Substantia nigra (tissue), 51 donors: ENCODE measurements at places on chromosomes 7 and 10.

GRCh38 chr10:117483056-117483590 lies 59.4 kb upstream of the EMX2 start:
- DNase-seq, result no peak

- DNase-seq, result no peak
Observed at GRCh38 chr10:49174926-49175500, 13.2 kb downstream of the TMEM273 start.

DNA sequence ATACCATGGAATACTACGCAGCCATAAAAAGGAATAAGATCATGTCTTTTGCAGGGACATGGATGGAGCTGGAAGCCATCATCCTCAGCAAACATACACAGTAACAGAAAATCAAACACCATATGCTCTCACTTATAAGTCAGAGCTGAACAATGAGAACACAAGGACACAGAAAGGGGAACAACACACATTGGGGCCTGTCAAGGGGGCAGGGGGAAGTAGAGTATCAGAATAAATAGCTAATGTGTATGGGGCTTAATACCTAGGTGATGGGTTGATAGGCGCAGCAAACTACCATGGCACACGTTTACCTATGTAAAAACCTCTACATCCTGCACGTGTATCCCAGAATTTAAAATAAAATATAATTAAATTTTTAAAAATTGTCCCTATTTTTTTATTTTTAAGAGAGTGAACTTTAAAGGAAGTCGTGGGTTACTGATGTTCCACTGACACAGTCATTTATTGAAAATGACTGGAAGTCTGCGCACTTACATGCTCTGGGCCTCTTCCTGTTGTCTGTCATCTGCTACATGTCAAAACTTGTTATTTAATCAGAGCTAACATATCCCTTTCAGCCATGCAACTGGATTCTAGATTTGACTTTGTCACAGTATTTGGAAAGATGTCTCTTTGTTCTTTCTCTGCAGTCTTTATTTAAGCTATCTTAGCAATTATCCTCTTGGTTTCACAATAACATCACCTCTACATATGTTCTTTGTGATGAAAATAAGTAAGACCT lies 73.7 kb upstream of the ABCB5 start:
- DNase-seq, result no peak

GRCh38 chr10:125114761-125115391 lies 45.5 kb downstream of the CTBP2 start:
- DNase-seq, result no peak

DNA sequence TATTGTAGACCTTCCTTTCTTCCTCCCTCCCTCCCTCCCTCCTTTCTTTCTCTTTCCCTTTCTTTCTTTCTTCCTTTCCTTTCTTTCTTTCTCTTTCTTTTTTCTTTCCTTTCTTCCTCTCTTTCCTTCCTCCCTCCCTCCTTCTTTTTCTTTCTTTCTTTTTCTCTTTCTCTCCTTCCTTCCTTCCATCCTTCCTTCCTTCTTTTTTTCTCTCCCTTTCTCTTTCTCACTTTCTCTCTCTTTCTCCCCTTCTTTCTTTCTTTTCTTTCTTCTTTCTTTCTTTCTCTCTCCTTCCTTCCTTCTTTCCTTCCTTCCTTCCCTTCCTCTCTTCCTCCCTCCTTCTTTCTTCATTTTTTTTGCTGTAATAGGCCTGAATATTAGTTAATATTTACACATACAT lies 638.0 kb downstream of the SORCS3 start:
- no peak for DNase-seq

DNA sequence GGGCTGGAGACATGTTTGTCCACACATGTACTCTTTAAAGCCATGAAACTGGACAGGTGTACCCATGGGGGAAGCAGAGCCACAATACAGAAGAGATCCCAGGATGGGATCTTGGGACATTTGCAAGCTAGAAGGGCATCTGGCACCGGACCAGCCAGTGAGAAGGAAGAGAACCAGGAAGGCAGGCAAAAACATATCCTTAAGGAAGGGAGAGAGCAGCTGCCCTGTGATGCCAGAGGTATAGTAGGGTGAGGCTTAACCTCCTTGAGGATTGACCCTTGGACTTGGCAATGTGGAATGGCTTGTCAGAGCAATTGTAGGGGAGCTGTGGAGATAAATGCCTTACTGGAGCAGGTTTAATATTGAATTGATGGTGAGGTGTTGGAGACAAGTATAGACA lies 17.9 kb upstream of the SUV39H2 start:
- DNase-seq, result no peak

DNA sequence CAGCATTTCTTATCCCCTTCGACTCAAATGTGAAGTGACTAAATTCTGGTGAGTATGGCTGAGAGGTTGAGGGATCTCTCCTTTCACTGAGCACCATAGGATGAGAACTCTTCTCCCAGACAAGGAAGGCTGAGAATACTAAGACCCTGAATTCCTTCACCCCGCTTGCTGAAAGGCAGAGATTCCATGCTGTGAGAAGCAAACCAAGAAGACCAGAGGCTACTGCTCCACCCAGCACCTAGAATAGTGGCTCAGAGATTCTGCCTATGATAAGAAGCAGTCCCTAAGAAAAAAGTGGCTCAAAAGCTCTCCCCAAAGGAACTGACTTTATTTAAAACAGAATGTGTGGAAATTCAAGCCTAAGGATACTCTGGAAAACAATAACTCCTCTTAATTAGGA lies 26.7 kb upstream of the WNT2 start:
- DNase-seq, result no peak

DNA sequence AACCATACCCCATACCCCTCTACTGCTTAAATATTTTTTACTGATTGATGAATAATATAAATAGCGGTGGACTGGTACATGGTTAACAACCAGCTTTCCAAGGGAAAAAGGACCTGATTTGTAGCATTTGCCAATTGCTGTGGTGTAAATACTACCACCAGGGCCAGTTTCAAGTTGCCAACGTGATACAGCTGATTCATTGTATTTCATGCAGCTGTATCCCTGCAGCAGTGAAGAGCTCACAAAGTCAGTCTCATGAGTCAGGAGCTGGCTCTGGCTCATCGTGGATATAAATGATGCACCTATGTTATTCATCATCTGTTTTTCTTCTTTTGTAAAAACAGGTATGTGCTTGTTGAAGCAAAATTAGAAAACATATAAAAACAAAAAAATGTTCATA lies 15.2 kb downstream of the CALML5 start:
- DNase-seq, result no peak

DNA sequence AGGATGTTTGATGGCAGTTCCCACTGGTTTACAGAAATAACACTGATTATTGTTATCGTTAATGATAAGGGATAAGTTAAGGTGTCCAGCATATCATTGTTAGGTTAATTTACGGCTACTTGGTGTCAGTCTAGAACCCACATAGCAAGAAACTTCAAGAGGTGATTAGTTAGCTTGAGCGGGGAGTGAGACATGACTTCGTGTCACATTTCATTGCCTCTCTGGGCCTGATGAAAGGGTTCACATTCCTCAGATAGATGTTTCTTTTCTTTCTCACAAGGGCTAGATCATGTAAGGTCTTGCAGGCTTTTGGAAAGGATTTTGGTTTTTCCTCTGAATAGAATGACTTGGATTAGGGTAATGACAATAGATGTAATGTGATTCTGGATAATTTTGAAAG lies 26.7 kb downstream of the WAC start:
- no peak for DNase-seq

- no peak for DNase-seq
Observed at GRCh38 chr10:127579640-127580039, 30.5 kb downstream of the NPS start.

DNA sequence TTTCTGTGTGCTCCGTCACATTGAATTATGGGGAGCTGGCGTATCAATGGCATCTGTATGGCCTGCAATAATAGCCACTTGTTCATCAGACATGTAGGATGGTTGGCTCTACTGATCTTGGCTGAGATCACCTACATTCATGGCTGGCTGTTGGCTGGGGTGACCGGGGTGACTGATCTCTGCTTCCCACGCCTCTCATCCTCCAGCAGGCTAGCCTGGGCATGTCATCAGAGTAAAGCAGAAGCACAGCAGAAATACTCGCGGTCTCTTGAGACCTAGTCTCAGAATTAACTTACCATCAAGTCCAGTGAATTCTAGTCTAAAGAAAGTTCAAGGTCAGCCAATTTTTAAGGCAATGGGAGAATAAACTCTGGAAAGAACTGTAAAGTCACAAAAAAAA lies 257.7 kb upstream of the GLI3 start:
- DNase-seq, result no peak

DNA sequence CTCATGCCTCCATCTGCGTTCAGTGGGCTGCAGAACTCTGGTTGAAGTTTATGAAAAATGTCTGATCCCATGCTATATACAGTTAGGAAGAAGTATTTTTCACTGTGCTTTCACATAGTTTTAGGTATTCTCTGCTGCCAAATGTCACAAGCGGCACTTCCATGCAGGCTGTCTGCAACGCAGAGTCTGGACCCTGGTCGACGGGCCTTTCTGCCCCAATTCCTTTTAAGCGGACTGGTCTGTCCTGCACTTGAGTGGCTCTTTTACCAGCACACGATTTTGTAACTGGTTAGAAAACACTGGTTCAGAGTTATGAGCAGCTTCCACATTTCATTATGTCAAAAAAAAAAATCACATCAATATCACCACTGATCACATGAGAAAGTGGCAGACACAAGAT lies 143.0 kb downstream of the DIP2C start:
- no peak for DNase-seq

- DNase-seq, result no peak
Observed at GRCh38 chr10:25797888-25798429, 136.1 kb upstream of the MYO3A start.

GRCh38 chr10:69745698-69746097 lies 56.0 kb upstream of the COL13A1 start:
- DNase-seq, result no peak

DNA sequence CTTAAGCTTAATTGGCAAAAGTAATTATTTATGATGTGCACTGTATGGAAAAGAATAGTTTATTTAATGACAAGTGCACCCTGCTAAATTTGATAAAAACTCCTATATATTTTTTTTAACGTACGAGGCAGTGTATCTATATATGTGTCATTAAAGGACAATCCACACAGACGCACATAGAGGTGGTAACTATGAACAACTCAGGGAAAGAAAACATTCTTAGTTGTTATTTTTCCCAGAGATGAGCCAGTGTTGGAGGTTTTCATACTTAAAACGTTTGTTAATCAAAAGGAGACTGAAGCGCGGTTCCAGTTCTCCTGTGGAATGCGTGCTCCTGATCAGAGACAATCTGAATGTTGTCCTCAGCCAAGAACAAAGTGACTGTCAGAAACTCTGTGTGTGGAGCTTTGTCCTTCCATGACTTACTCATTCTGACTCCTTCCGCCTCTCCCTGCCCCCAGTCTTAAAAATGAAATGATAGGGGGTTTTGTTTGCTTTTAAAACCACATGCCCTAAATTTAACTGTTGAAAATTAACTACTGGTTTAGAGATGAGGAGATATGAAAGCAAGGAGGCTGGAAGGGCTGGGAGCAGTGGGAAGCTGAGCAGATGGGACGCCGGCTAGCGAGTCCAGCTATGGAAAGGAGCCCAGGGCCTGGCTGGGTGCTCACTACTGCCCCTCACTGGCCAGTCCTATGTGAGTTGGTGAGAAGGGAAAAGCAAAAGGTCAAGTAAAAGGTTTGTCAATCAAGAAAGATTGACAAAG lies 99.6 kb downstream of the SVIL start:
- peak; percentile 46 for DNase-seq

DNA sequence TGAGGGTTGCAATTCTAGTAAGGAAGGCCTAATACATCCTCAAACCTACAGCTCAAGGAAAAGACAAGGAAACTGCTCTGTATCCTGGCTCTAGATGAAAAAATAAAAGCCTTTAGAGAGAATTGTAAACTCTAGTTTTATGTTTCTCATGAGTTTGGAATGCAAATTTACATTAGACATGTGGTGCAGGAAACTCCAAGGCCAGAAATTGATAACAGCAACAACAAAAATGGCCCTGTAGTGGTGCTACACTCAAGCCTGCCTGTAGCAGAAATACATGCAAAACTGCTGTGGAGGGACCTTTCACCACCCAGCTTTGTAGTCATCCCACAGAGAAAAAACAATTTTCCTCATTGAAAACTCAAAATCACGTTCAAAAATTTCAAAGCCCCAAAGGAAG lies 546.7 kb upstream of the LRRN3 start:
- no peak for DNase-seq

DNA sequence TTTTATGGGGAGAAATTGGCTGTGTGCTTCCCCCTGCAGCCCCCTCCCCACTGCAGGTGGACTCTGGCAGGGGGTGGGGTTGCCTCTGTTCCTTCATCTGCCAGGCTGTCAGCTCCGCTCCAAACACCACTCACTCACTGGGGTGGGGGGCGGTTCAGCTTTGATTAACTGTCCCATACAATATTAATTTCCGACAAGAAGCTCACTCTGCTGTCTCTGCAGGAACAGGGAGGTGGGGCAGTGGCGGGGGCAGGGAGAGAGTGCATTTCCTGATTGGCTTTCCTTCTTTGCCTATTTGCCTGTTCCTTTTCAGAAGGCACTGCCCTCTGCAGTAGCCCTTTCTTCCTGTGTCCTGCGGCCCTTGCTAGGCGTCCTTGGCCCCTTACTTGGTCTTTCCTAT lies 500.8 kb downstream of the PLXNA4 start:
- no peak for DNase-seq

- no peak for DNase-seq
Observed at GRCh38 chr7:152674860-152675758, 832 bp downstream of the XRCC2 start.

- DNase-seq, result no peak
Observed at GRCh38 chr10:126663880-126664279, 6.6 kb downstream of the C10orf90 start.

DNA sequence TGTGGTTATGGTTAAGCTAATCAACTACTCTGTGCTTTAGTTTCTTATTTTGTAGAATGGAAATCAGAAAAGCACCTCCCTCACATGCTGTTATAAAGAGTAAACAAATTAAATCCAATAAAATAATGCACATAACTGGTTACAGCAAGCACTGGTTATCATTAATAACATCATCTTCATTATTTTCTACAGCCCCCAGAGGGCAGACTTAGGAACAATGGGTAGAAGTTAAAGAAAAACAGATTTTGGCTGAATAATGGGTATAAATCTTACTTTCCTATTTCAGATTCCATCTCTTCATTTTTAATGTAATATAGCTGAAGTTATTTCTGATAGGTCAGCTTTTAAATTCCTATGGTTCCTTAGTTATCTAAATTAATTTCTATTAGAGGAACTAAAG lies 126.5 kb downstream of the DOCK4 start:
- DNase-seq, result no peak

DNA sequence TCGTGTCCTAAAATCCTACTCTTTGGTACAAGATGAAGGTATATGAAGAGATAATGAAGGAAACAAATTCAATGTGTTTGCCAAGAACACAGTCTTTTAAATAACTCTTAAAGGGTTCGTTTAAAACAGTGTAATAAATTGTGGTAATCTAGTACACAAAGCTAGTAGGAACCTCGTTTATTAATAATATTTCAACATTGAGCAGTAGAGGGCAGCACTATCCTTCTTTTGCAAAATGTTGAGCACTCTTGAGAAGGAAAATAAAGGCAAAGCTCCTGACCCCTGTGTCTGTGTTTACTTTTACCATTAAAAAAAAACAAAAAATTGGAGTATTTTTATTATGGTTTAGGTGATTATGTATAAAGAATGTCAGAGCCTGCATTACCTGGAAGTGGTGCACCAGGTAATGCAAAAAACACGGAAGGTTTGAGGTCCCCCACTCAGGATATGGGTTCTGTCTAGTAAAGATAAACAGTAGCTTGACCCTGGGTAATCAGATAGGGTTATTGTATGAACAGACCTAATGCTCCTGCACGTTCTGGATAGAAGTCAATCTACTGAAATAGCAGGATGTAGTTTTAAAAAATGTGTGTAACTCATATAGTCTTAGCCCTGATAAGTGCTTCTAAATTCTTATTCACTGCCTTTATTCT lies 5.7 kb upstream of the GOT1 start:
- no peak for DNase-seq

GRCh38 chr7:93921607-93922566 lies at the start of gene GNG11:
TSS of gene GNG11 (plus strand) at chr7:93921735. CDS start at chr7:93922138, 403 bp downstream.
- DNase-seq, result peak; percentile 55
